Right renal pelvis (tissue), 4 donors: ENCODE measurements at places on chromosomes 2 and 18.

- DNase-seq, result no peak
Measured at GRCh38 chr2:191043438-191043837, 29.5 kb upstream of the STAT1 start.

GRCh38 chr2:183035954-183036669 lies 2.1 kb downstream of the NCKAP1 start:
- DNase-seq, result no peak

GRCh38 chr2:164014068-164014731 lies 278.4 kb upstream of the FIGN start:
- no peak for DNase-seq

DNA sequence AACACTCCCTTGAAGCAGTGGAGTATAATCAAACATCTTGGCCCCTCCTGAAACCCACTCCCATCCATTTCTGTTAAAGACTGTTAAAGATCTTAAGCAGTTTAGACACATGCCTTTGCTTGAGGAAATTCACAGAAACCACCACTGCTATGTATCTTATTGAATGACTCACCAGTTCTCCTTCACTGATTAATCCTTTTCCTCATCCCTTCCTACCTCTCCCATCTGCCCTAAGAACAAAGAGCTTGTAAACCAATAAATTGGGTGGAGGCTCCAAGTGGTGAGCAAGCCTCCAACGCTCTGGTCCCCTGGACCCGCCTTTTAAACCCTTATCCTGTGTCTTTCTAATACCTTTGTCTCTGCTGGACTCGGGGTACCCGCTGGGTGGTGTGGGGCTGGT lies 746.1 kb downstream of the LRP1B start:
- no peak for DNase-seq

- DNase-seq, result no peak
Measured at GRCh38 chr2:143686585-143687164, 557.5 kb downstream of the ARHGAP15 start.

GRCh38 chr2:113966832-113967231 lies 76.9 kb downstream of the ACTR3 start:
- DNase-seq, result no peak

GRCh38 chr2:225597911-225598310 lies 198.4 kb downstream of the NYAP2 start:
- no peak for DNase-seq

DNA sequence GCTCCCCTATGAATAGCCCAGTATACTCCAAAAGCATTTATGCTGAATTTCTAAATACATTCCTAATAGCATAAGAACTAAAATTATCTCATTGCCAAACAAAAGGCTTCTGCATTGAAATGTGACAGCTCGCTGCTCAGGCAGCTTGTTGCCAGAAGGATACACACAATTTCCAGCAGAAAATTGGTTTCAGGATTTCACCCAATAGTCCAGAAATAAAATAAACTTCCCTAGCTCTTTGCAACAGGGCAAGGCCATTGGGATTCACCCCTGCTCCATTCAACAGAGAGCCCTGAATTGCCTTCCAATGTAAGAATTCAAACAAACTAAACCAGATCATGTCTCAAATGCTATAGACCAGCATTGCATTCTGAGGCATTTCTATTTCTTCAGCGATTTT lies 70.7 kb downstream of the RBM43 start:
- no peak for DNase-seq

- DNase-seq, result no peak
Measured at GRCh38 chr2:47299555-47299954, 103.4 kb upstream of the MSH2 start.

- no peak for DNase-seq
Measured at GRCh38 chr18:34050661-34051060, 174.1 kb downstream of the NOL4 start.
